Activated CD4-positive, CD25-positive, alpha-beta regulatory T cell treated with anti-CD3 and anti-CD28 coated beads, Interleukin-2, amount 50 U/mL, for 72 hours (primary cell): ENCODE measurements at places on chromosomes 7 and 10.

GRCh38 chr10:47364366-47364765 is 16.2 kb downstream of the RBP3 start:
- no peak for DNase-seq

DNA sequence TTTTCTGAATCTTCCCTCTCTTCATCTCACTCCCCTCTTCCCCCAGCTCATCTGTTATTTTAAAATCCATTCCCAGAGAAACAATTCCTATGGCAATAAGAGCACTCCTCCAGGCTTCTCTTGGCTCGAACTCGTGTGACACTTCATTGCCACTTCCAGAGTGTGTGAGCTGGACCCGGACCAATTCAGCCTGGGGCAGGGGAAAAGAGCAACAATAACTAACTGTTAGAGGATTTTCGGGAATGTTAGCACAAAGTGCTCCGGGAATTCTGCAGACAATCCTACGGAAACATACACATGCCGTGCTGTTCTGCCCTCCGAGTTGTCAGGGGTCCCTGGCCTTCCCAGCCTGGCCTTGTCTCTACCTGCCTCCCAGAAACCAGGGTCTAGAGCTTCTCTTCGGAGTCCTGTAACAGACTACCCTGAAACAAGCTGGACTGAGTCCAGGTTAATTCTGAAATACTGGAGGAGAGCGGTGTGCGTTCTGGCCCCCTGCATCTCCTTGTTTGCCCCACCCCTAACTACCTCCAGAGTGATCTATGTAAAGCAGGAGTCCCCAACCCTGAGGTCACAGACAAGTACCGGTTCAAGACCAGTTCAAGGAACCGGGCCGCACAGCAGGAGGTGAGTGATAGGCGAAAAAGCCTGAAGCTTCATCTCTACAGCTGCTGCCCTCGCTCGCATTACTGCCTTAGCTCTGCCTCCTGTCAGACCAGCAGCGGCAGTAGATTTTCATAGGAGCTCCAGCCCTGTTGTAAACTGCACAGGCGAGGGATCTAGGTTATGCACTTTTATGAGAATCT is 11.3 kb downstream of the COL26A1 start:
- DNase-seq = no peak

DNA sequence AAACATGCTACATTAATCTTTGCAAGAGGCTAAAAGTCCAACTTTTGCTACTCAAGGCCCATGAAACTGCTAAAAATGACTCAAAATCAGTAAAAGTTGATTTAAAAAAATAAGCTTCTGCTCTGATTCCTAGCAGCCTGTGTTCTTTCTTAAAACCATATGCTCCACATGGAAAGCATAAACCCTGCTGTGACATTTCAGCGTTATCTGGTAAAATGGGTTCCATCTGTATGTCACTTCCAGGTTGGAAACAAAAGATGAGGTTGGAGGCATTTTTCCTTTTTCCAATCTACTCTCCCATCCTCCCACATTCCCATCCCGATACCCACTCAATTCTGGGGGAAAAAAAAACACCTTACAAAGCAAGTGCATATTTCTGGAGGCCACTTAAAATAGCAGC is 439.5 kb downstream of the NEBL start:
- no peak for DNase-seq

- no peak for DNase-seq
Measured at GRCh38 chr7:91556956-91557650, 292.9 kb downstream of the FZD1 start.

GRCh38 chr10:93178226-93178625 is 104.5 kb downstream of the CYP26A1 start:
- no peak for DNase-seq

DNA sequence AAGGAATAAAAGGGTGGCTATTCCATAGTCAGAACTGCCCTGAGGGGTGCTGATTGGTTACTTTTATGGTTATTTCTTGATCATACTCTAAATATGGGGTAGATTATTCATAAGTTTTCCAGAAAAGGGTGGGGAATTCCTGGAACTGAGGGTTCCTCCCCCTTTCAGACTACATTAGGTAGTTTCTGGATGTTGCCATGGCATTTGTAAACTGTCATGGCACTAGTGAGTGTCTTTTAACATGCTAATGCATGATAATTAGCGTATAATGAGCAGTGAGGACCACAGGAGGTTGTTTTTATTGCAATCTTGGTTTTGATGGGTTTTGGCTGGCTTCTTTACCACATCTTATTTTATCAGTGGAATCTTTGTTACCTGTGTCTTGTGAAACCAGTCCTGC is 26.5 kb upstream of the POT1 start:
- no peak for DNase-seq

GRCh38 chr7:83677180-83677866 is 28.4 kb upstream of the SEMA3E start:
- no peak for DNase-seq
